WTC11 (cell line): ENCODE measurements at places on chromosomes 3 and 15. TPM values are rescaled to one million over a fixed set of nuclear protein-coding genes. Genes with fewer than 3 reads are reported as not detected.
A peak's percentile ranks its signal among the peaks of the same experiment; 100 is the strongest.

The TF gene
- 9.3 to 10.9 TPM (median 9.3 TPM) in 3 replicates for total RNA-seq

GRCh38 chr3:190697502-190697830 lies 165.0 kb downstream of the GMNC start:
- H3K27me3 ChIP-seq, result no peaks in the 10 kb centered on the region
- DNase-seq, result no peak
- H3K4me1 ChIP-seq, result peaks cover 6% of the 10 kb centered on the region
- no peak overlapping the region for H3K27ac ChIP-seq
- no peak overlapping the region for H3K4me3 ChIP-seq

DNA sequence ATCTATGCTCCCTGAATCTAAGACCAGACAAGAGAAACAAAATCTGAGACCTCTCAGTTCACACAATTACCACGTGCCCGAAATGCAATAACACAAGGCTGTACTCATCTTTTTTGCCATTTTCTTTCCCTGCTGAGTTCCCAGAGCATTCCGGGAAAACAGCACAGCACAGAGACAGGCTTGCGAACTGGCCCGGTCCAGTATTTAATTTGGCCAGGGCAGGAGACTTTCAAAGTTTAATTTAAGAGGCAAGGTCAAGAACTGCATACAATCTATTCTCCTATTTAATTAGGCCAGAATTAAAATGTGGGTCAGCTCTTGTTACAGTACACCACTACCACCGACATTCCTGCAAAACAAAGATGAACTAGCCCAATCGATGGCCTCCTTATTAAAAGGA lies 87.5 kb upstream of the SNRPA1 start:
- H3K4me3 ChIP-seq, result no peak overlapping the region
- DNase-seq, result no peak
- peaks cover 6% of the 10 kb centered on the region; the same call in 1 of the 2 replicates for H3K4me1 ChIP-seq
- H3K36me3 ChIP-seq, result no peaks in the 10 kb centered on the region
- peak overlapping the region; percentile 23; the same call in 1 of the 2 replicates for H3K27ac ChIP-seq

- no peaks in the 10 kb centered on the region for H3K27me3 ChIP-seq
- H3K36me3 ChIP-seq, result no peaks in the 10 kb centered on the region
- no peak overlapping the region for H3K4me3 ChIP-seq
- no peak for DNase-seq
- peaks cover 31% of the 10 kb centered on the region for H3K4me1 ChIP-seq
These were observed 19.4 kb downstream of the NEK10 start for GRCh38 chr3:27349832-27350231.

The CDC25A gene
- total RNA-seq, result 52.4 to 57.6 TPM (median 54.7 TPM) in 3 replicates

DNA sequence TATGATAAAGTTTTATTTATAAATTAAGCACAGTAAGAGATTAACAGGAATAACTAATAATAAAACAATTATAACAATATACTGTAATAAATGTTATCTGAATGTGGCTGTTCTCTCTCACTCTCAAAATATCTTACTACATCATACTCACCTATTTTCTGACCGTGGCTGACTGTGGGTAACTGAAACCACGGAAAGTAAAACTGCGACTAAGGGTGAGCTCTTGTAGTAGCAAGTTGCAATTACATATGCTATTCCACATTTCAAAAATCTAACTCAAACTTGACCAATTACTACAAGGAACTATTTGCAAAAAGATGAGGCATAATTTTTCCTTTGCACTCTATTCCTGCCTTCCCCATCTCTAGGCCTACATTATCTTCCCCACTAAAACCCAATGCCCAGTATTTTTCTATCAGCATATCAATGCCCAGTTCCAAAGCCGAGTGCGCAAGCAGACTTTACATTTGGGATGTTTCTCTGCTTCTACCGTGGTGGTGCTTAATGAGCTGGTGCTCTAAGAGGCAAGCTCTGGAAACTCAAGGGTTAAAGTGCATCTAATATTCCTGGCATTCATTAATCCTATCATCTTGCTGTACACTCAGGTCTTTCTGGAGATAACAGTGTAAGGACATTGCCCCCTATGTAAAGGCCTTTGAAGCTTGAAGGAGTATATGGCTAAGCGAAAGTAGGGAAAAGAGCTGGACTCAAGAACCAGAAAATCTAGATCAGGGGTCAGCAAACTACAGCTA lies 6.7 kb downstream of the PCYT1A start:
- DNase-seq, result no peak
- H3K27ac ChIP-seq, result no peak overlapping the region
- no peak overlapping the region for H3K4me3 ChIP-seq
- H3K36me3 ChIP-seq, result no peaks in the 10 kb centered on the region
- H3K27me3 ChIP-seq, result no peaks in the 10 kb centered on the region

The GPR62 gene
- total RNA-seq, result 0.24 to 0.55 TPM (median 0.46 TPM) in 3 replicates

DNA sequence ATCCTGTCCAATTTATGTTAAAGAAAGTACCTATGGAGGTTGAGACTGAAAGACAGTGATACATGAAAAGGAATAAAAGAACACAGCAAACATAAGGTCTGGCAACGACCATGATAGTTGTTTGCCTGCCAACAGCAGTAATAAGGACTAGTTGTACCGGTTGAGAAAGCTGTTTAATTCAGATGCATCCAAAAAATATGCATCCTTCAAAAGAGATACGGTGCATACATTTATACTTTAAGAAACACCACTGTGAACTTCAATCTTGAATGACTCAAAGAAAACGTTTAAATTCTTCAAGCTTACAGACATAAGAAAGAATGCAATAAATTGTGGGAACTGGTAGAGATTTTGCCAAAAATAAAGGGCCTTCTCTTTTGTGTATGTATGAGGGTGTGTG lies 492.1 kb downstream of the NLGN1 start:
- no peaks in the 10 kb centered on the region for H3K36me3 ChIP-seq
- H3K27ac ChIP-seq, result peak overlapping the region; percentile 18; the same call in 1 of the 2 replicates
- peaks cover 24% of the 10 kb centered on the region for H3K4me1 ChIP-seq
- H3K27me3 ChIP-seq, result no peaks in the 10 kb centered on the region
- DNase-seq, result no peak

- no peak for DNase-seq
- peaks cover 12% of the 10 kb centered on the region for H3K4me1 ChIP-seq
- H3K27me3 ChIP-seq, result no peaks in the 10 kb centered on the region
- H3K27ac ChIP-seq, result no peak overlapping the region
These were observed 28.1 kb downstream of the KCNAB1 start for GRCh38 chr3:156148345-156148945.

GRCh38 chr15:85831415-85832113 lies 36.8 kb upstream of the KLHL25 start:
- H3K27me3 ChIP-seq, result no peaks in the 10 kb centered on the region
- H3K4me3 ChIP-seq, result no peak overlapping the region
- no peaks in the 10 kb centered on the region for H3K4me1 ChIP-seq
- H3K27ac ChIP-seq, result no peak overlapping the region
- H3K36me3 ChIP-seq, result no peaks in the 10 kb centered on the region

DNA sequence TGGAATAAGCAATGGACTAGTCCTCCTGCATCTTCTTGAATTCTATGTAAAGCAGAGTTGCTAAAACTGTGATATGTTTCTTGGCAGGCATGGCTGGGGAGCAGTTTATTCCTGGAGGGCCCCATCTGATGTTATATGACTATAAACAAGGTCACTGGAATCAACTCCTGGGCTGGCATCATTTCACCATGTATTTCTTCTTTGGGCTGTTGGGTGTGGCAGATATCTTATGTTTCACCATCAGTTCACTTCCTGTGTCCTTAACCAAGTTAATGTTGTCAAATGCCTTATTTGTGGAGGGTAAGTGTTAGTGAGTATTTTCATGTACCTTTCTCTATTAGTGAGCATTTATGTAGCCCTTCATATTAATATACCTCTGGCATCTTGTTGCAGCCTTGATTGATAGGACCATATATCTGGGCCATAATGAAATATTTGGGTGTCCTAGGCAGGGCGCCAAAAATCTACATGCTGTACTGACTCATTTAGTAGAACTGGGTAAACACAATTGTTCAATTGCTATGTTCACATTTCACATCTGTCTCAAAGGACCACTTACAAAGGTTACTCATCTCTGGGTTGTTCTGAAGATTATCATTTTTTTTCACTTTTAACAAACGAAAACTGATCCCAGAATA lies 52.6 kb upstream of the ADGRG7 start:
- H3K36me3 ChIP-seq, result no peaks in the 10 kb centered on the region
- H3K4me1 ChIP-seq, result peaks cover 13% of the 10 kb centered on the region
- H3K27ac ChIP-seq, result no peak overlapping the region
- no peak for DNase-seq

GRCh38 chr15:39497016-39497758 lies 83.7 kb upstream of the THBS1 start:
- no peak overlapping the region for H3K4me3 ChIP-seq
- peaks cover 4% of the 10 kb centered on the region for H3K4me1 ChIP-seq
- no peak overlapping the region for H3K27ac ChIP-seq
- no peaks in the 10 kb centered on the region for H3K36me3 ChIP-seq
- no peaks in the 10 kb centered on the region; the same call in 1 of the 2 replicates for H3K27me3 ChIP-seq

The CNTN4 gene
- not detected in 3 replicates for total RNA-seq

- H3K27ac ChIP-seq, result no peak overlapping the region
- H3K27me3 ChIP-seq, result no peaks in the 10 kb centered on the region
- no peak overlapping the region for H3K4me3 ChIP-seq
- no peak for DNase-seq
- H3K4me1 ChIP-seq, result peaks cover 16% of the 10 kb centered on the region
- no peaks in the 10 kb centered on the region for H3K36me3 ChIP-seq
These were observed 727.1 kb upstream of the NAALADL2 start for GRCh38 chr3:174132006-174132405.

DNA sequence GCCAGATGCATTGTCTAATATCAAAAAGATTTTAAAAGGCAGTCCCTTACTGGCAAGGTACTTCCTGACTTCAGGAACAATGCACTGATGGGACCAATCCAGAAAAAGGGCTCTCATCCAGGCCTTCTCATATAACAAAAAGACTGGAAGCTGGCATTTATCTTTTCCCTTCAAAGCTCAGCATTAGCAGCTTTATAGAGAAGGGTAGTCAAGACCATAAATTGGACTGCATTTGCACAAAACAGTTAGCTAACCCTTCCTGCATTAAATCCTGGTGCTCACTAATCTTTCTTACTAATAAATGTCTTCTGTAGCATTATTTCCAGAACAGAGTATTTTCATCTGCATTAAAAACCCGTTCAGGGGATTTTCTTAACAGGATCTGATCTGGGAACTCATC lies 46.0 kb upstream of the NEK10 start:
- H3K27ac ChIP-seq, result no peak overlapping the region
- H3K4me3 ChIP-seq, result no peak overlapping the region
- no peak for DNase-seq
- peaks cover 51% of the 10 kb centered on the region for H3K36me3 ChIP-seq

The GMPPB gene
- 23.7 to 28.7 TPM (median 28.0 TPM) in 3 replicates for total RNA-seq

- peaks cover 3% of the 10 kb centered on the region; the same call in 1 of the 2 replicates for H3K36me3 ChIP-seq
- H3K4me3 ChIP-seq, result no peak overlapping the region
- no peak for DNase-seq
- H3K27ac ChIP-seq, result no peak overlapping the region
- peaks cover 73% of the 10 kb centered on the region for H3K4me1 ChIP-seq
These were observed 292.5 kb downstream of the PTPRG start for GRCh38 chr3:61853912-61854311.

The DHFR2 gene
- total RNA-seq, result 2.6 to 2.8 TPM (median 2.7 TPM) in 3 replicates

- H3K27ac ChIP-seq, result no peak overlapping the region
- no peaks in the 10 kb centered on the region for H3K27me3 ChIP-seq
- H3K36me3 ChIP-seq, result peaks cover 50% of the 10 kb centered on the region
These were observed 41.5 kb downstream of the MAPK6 start for GRCh38 chr15:52060501-52060900.

DNA sequence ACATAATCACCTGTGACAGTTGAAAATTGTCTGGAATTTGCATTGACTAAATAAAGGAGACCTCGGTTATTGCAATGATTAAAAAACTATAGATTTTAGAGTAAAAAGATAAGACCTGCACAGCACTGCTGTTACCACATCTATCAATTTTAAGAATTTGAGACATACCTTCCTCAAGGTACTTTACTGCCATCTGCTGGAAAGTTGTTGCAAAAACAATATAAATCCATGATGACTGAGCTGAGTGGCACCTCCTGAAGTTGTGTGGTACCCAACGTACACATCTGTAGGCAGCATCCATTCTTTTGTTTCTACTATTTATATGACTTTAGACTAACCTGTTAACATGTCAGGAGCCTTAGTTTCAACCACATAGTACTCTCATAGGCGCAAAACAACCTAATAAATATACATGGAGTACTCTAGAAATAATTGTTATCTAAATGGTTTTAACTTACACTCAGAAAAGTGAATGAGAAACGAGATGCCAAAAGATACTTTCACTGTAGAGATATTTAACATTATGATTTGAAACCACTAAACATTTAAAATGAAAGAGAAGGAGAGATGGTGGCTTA lies 106.7 kb downstream of the GHSR start:
- H3K27me3 ChIP-seq, result no peaks in the 10 kb centered on the region
- H3K4me1 ChIP-seq, result no peaks in the 10 kb centered on the region
- H3K36me3 ChIP-seq, result peaks cover 49% of the 10 kb centered on the region
- H3K4me3 ChIP-seq, result no peak overlapping the region

DNA sequence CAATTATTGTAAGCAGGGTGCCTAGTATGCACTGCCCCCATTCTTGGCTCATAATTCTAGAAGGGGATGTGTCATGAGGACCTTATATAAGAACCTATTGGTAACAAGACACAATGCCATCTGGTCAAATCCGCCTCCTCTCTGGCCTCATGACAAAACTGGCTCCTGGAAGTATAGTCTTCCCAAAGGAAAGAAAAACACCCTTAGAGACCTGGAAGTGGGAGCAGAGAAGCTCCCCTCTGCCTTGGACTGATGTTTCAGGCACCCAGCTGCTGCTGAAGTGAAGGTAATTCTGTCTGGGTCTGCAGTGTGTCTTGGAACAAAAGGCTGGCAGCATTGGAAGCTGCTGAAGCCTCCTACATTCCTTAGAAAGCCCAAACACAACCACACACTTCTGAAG lies 107.2 kb upstream of the CLSTN2 start:
- no peaks in the 10 kb centered on the region for H3K36me3 ChIP-seq
- no peak overlapping the region for H3K4me3 ChIP-seq
- DNase-seq, result no peak

GRCh38 chr15:73946046-73946721 lies 19.9 kb downstream of the LOXL1 start:
- H3K4me1 ChIP-seq, result peaks cover under 1% of the 10 kb centered on the region
- no peak overlapping the region for H3K4me3 ChIP-seq
- H3K36me3 ChIP-seq, result no peaks in the 10 kb centered on the region
- DNase-seq, result no peak
- no peak overlapping the region for H3K27ac ChIP-seq
- H3K27me3 ChIP-seq, result peaks cover 3% of the 10 kb centered on the region; the same call in 1 of the 2 replicates

The SLC24A5 gene
- not detected in 3 replicates for total RNA-seq

GRCh38 chr3:53092942-53093341 lies 37.3 kb downstream of the RFT1 start:
- peaks cover 14% of the 10 kb centered on the region for H3K36me3 ChIP-seq
- H3K4me3 ChIP-seq, result no peak overlapping the region
- H3K27ac ChIP-seq, result no peak overlapping the region
- H3K27me3 ChIP-seq, result no peaks in the 10 kb centered on the region

GRCh38 chr3:119550192-119550910 lies 9.1 kb downstream of the CD80 start:
- H3K36me3 ChIP-seq, result no peaks in the 10 kb centered on the region
- H3K27me3 ChIP-seq, result no peaks in the 10 kb centered on the region
- DNase-seq, result no peak
- H3K4me3 ChIP-seq, result no peak overlapping the region
- peaks cover 6% of the 10 kb centered on the region; the same call in 1 of the 2 replicates for H3K4me1 ChIP-seq
- H3K27ac ChIP-seq, result no peak overlapping the region

GRCh38 chr3:116057400-116058006 lies 387.8 kb downstream of the LSAMP start:
- H3K27me3 ChIP-seq, result no peaks in the 10 kb centered on the region
- H3K4me3 ChIP-seq, result no peak overlapping the region
- H3K36me3 ChIP-seq, result no peaks in the 10 kb centered on the region

GRCh38 chr3:152677491-152677890 lies 157.4 kb upstream of the P2RY1 start:
- DNase-seq, result no peak
- no peaks in the 10 kb centered on the region for H3K27me3 ChIP-seq
- H3K4me1 ChIP-seq, result peaks cover 8% of the 10 kb centered on the region
- no peaks in the 10 kb centered on the region for H3K36me3 ChIP-seq
- H3K4me3 ChIP-seq, result no peak overlapping the region
- no peak overlapping the region for H3K27ac ChIP-seq
